Thoracic aorta (tissue), 2 donors: ENCODE measurements at places on chromosomes 4 and X. TPM values are rescaled to one million over a fixed set of nuclear protein-coding genes. Genes with fewer than 3 reads are reported as not detected.

EBP gene
- total RNA-seq = 3.5 TPM

GRCh38 chrX:38277802-38278201 is 49.5 kb downstream of the RPGR start:
- no peak for DNase-seq

GRCh38 chr4:8162625-8163024 is 4.0 kb upstream of the ABLIM2 start:
- DNase-seq = no peak

MAMLD1 gene
- 8.3 TPM for total RNA-seq

DNA sequence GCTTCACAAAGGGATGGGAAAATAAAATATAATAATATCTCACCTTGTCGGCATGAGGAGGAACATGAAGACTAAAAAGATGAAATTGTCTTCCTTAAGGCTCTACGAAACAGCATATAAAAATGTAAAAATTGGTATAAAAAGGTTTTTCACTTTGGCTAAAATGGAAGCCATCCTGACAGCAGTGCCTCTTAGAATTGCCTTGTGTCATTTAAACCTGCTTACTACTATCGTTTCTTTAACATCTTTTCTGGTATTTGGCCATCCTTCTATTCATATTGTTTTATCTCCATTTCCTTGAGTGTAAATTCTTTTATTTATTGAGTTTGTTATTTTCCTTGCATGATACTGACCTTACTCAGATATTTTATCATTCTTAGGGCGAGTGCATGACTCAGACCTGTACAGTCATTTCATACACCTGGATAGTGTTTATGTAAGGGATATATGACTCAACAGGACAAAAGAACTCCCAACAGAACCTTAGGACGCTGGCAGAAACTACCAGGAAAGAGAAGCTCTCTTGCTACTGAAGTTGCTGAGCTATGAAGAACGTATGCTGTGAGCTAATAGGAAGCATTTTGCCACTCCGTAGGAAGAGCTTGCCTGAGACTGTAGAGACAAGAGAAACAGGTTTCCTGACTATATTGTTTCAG is 5.8 kb upstream of the CDKN2AIP start:
- no peak for DNase-seq

DNA sequence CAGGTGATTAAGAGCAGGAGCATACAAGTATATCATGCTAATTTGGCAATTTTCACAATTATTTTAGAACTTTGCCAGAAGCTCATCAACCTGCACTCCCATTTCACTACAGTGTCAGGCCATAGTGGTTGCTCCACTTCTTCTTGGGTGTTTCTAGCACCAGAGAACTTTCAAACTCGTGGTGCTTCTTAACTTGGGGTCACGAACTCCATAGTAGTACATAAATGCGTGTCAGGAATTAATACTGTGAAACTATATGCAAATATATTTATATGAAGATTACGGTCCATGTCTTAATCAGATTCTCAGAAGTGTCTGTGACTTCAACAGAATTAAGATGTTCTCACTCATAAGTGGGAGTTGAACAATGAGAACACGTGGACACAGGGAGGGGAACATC is 254.3 kb upstream of the BMP3 start:
- DNase-seq = no peak

GRCh38 chrX:48071064-48071985 is at the start of gene ZNF630:
Gene ZNF630 (minus strand): TSS chrX:48071640. CDS start chrX:48066886, 4,754 bp downstream.
- DNase-seq = peak; percentile 32

- DNase-seq = no peak
Observed at GRCh38 chrX:110161361-110161686, 156.6 kb downstream of the AMMECR1 start.

DNA sequence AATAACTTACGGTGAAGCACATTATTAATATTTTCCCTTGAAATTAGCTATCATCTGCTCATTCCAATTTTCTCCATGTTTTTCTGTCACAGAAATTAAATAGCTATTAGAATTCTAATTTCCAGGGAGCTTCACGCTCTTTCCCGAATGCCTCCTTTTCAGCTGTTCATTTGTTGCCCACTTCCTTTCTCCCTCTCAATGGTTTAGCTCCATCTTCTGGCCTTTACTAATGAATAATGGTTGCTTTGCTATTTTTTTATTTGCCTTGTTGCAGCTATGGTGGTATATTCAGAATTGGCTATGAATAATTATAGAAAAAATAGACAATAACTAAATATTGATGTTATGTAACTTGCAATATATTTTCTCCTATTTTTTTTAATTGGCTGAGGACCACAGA is 70.5 kb downstream of the GRIA2 start:
- no peak for DNase-seq

GRCh38 chr4:184583738-184584502 is 65.3 kb downstream of the CASP3 start:
- no peak for DNase-seq

- DNase-seq = no peak
Observed at GRCh38 chrX:108312957-108313356, 125.3 kb downstream of the COL4A6 start.

DNA sequence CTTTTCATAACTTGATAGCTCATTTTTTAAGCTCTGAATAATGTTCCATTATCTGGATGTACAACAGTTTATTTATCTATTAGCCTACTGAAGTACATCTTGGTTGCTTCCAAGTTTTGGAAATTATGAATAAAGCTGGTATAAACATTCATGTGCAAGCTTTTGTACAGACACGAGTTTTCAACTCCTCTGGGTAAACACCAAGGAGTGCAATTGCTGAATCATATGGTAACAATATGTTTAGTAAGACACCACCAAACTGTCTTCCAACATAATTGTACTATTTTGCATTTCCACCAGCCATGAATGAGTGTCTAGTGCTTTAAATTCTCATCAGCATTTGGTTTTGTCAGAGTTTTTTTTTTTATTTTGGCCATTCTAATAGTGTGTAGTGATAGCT is 266.7 kb upstream of the ATOH1 start:
- DNase-seq = no peak

DNA sequence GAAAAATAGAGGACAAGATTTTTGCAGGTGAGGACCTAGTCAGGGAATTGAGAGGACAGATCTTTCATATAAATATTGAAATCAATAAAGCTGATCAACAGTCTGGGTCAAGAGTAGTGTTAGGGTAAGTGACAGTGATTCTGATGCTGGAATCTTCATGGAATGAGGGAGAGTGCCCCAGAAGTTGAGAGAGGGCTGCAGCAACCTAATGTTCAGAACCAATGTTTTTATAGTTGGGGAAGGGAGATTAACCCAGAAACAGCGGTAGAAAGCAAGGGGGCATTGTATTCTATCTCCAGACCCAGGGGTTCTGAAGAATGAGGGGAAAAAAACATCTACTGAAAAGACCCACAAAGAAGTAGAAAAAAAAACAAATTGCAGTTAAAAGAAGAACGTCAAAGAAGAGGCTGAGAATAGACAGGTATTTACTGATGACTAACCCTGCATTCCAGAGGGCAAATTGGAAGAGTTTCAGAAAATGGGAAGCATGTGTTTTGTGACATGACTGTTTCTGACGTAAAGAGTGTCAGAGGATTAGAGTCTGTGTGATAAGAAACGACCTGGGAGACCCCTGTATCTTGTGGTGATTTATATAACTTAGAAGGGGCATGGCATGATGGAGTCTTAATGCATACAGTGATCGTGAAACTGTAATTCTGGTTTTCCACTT is 819.6 kb upstream of the EPHA5 start:
- no peak for DNase-seq

GRCh38 chr4:7485096-7485495 is 50.4 kb upstream of the PSAPL1 start:
- no peak for DNase-seq

GRCh38 chrX:53305219-53305995 is 24.0 kb upstream of the IQSEC2 start:
- no peak for DNase-seq

- DNase-seq = peak; percentile 5
Observed at GRCh38 chr4:138609943-138610350, 367.8 kb upstream of the SLC7A11 start.

GRCh38 chr4:123401271-123402120 is 4.9 kb downstream of the SPRY1 start:
- DNase-seq = no peak

DNA sequence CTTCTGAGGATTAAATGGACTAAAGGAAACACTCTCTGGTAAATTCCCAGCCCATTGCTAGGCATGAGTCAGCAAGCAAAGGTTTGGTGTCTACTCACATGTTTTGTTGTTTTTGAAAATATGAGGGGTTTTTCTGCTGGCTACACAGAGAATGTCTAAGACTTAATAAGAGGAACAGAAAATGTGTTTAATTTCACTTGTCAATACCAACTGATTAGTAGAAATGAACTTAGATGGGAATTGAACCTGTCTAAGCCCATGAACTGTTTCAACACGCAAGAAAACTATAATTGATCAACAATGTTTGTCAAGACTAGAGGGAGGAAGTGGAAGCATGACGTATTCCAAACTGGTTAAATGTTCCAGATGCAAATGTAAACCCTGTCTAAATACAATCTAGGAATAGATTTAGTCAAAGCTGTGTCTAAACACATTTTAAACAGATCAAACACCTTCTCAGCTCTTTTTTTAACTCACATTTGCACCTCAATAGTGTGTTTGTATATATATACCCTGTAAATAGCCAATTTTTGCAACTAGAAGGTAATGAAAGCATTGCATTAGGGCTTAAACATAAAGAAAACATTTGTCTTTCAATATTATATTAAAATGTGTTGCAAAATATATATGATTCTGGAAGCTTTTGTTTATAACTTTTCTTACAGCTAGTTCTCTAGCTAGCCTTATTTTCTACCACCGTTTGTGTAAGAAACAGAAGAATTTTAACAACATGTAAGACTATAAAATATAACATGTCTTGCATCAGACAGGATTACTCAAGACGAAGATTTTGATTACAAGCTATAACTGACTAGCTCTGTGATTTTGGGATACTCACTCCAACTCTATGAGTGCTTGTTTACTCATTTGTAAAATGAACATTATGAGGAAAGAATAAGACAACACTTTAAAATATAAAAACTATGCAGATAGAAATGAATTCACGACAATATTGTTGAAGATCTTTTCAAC is 607.8 kb downstream of the FSTL5 start:
- DNase-seq = no peak

GRCh38 chr4:1583051-1583785 is 100.9 kb downstream of the FAM53A start:
- no peak for DNase-seq

ZRSR2 gene
- total RNA-seq = 7.1 TPM

BBS12 gene
- 1.4 TPM for total RNA-seq

- peak; percentile 3 for DNase-seq
Observed at GRCh38 chr4:112704991-112705845, 68.3 kb downstream of the LARP7 start.

NUP62CL gene
- total RNA-seq = not detected

PDE5A gene
- total RNA-seq = 223 TPM

DNA sequence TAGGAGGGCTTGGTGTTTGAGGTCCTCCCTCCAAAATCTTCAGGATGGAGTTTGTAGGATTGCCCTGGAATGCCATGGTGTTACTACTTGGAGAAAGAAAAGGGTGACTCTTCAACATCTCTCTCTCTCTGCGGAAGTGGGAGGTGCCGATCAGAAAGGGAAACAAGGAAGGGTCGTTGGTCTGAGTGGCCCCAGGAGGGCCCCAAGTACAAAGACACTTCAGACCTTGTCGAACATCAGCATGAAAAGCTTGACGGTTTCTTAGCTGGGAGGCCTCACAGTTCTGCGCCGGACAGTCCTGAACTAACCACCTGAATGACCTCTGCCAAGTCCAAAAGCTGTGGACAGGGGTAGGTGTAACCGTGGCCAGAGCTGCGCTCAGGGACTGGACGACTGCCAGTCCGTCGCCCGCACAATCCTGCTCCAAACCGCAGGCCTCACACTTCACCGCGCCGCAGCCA is 646 bp upstream of the GSX2 start:
- no peak for DNase-seq

SMR3B gene
- not detected for total RNA-seq

AADAT gene
- 13.5 TPM for total RNA-seq

DNA sequence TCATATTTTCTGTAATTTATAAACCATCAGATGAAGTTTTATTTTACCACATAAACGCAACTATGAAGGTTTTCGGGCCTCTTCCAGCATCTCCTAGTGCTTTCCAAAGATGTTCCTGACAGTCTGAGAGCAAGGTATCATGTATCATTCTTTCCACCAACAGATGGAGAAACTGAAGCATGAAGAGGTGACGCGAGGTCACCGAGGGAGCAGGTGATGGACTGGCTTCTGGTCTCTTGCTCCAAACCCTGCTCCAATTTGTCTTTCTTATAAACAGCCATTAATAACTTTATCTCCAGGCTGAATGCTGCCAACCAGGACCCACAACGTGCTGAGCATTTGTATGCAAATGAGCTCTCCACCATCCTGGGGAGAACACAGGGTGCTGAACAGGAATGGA is 86.3 kb upstream of the MAML3 start:
- DNase-seq = no peak

DNA sequence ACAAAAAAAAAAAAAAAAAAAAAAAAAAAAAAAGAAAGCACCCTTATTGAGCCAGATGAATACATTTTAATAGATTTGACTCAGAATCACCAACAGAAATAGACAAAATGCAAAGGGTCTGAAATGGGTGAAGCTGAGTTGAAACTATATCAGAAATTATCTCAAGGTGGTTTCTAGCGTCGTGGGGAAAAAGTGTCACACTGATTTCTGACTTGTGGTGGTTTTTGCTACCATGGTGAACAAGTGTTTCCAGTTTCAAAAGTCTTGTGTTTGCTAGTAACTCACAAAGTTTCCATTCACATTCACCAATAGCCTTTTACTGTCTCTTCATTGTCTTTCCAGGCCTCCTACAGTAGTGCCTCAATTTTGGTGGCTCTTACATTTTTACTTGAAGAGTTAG is 135.5 kb downstream of the ARHGAP24 start:
- no peak for DNase-seq

DNA sequence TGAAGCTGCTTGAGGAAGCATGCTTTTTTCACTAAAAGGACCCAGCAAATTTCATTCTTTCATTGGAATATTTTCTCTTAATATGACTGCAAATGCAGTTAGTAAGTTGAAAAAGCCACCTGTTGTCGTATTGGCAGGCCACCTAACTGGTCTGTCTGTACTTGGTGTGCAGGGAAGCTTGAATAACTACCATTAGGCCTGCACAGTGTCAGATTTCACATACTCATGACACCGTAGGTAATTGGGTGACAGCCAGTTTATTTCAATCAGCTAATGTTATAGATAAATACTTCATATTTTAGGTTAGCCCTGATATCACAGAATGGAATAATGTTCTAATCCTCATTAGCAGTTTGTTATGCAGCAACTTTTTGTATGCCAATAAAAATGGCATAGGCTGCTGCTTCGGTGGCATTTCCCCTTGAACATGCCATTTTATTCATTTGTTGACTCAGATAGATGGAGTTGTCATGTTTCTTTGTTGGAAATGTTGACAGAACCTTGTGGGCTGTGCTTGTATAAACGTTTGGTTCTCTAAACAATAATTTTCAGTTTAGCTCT is 173.7 kb downstream of the RPA4 start:
- DNase-seq = no peak

GRCh38 chr4:148061141-148061481 is 329.2 kb downstream of the ARHGAP10 start:
- DNase-seq = no peak

- DNase-seq = no peak
Observed at GRCh38 chrX:110987292-110987691, 108.7 kb upstream of the PAK3 start.

GRCh38 chr4:34972189-34972588 is 1272.1 kb downstream of the ARAP2 start:
- no peak for DNase-seq

- DNase-seq = no peak
Observed at GRCh38 chrX:131907488-131908314, 115.4 kb upstream of the STK26 start.

- no peak for DNase-seq
Observed at GRCh38 chrX:16953606-16954211, 7.3 kb downstream of the REPS2 start.
